ENCODE measurements at places on chromosomes 12 and 14.

DNA sequence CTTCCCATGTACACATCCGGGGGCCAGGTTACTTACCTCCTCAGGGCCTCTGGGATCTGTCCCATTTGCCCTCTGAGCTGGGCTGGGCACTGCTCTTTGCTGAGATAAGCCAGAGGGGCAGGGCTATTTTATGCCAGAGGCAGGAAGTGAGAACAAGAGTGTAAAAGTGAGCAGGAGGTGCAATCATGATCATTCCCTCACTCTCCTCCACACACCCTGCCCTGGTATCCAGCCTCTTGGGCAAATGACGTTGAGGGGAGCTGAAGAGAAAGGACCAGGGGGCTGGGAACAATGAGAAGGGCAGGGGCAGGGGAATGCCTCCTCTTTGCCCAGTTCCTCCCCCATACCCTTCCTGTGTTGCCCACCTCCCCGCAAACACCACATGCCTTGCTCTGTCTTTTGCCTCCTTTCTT lies 4.2 kb downstream of the LPAR5 start:
- H3K36me3 ChIP-seq = no peaks in the 10 kb centered on the region
- no peak overlapping the region for H3K27ac ChIP-seq
- H3K4me1 ChIP-seq = no peaks in the 10 kb centered on the region
- no peaks in the 10 kb centered on the region for H3K27me3 ChIP-seq
- no peak for DNase-seq

- DNase-seq = peak; percentile 90
- H3K36me3 ChIP-seq = no peaks in the 10 kb centered on the region
- peaks cover 30% of the 10 kb centered on the region for H3K4me1 ChIP-seq
- no peaks in the 10 kb centered on the region for H3K27me3 ChIP-seq
- peak overlapping the region; percentile 99 for H3K27ac ChIP-seq
Observed at GRCh38 chr12:76878099-76878898, 520 bp downstream of the CSRP2 start.

GRCh38 chr12:101110866-101111265 lies 99.2 kb downstream of the SLC5A8 start:
- H3K27me3 ChIP-seq = no peaks in the 10 kb centered on the region
- no peaks in the 10 kb centered on the region for H3K4me1 ChIP-seq
- no peaks in the 10 kb centered on the region for H3K36me3 ChIP-seq
- no peak overlapping the region for H3K4me3 ChIP-seq
- no peak for DNase-seq

DNA sequence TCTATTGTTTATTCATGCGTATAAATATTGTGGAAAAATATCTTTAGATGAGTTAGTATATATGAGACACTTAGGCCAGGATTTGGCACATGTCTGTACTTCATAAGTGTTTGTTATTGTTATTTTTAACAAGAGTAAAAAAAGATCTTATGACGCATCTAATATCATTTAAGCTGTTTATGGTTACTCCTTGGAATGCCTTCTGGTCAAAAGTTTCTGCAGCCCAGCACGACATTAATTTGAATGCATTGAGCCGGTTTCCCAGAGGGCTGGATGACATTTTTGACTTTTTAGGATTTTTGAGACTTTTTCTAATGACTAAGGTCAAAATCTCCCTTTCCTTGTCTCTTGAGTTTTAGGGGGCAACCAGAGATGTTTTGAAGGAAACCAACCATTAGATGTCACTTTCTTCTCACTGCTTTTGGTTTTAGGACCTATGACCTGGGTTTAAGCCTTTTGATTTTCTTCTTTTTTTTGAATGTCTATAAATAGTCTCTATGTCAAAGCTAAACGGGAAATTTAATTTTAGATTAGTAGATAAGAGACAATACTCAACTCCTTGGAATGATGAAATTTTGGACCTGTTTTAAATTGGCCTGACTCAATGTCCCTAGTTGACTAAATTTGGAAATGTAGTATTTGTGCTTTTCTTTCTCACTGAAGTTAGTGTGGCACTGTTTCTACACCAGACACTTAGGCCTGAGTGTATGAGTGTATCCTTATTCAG lies 215.5 kb downstream of the AEBP2 start:
- no peaks in the 10 kb centered on the region for H3K27me3 ChIP-seq
- no peak for DNase-seq
- H3K36me3 ChIP-seq = no peaks in the 10 kb centered on the region
- H3K27ac ChIP-seq = no peak overlapping the region
- no peak overlapping the region for H3K4me3 ChIP-seq
- H3K4me1 ChIP-seq = no peaks in the 10 kb centered on the region

Measured in GM23338 (cell line).